ENCODE measurements at places on chromosomes 12 and 14.

- no peak for DNase-seq
Observed at GRCh38 chr14:81669308-81669707, 135.7 kb upstream of the SEL1L start.

DNA sequence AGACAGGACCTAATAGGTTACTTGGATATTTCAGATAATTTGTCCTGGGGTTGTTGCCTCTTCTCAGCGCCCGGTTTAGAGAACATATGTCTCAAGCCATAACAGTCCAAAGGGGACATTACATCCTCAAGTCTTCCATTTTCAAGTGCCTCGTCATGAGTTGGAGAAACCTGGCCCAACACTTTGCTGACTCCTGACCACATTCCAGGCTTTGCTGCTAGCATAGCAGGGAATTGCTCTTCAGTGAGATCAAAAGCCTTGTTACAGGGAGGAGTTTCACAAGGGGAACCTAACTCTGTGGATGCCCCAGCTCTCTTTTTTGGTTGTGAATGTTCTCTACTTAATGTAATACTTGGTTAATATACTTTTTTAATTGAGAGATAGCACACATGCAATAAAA lies 8.2 kb upstream of the MMP19 start:
- no peak for DNase-seq

DNA sequence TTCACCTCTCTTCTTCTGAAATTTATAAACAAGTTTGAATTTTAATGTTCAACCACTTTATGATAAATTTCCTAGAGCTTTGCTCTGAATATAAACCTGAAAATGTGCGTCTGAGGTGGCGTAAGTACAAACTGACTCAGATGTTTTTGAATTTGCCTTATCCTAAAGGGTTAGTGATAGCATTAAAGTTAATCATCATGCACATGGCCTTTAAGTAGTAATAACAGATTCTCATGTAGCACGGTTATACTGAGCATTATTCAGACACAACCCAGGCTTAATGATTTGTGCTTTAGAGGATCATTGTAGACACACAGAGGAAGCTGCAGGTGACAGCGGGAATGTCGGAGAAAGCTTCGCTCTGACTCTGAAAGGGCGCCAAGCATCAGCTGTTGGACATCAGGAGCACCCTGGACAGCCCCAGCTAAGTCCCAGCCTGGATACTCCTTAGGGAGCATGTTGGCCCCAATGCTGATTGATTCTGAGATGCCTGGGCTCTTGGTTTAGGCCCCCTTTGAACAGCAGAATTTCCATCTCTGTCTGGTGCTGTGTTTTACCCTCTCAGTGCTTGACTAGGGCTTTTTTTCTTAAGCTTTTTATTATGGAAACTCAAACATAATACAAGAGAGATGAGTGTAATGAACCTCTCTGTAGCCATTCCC lies 91.1 kb downstream of the PLXNC1 start:
- DNase-seq, result no peak

- no peak for DNase-seq
Observed at GRCh38 chr12:50589650-50590435, 85.1 kb downstream of the DIP2B start.

- DNase-seq, result peak; percentile 67
Observed at GRCh38 chr14:69303086-69303485, 43.1 kb downstream of the GALNT16 start.

- no peak for DNase-seq
Observed at GRCh38 chr12:85424581-85425348, 144.7 kb downstream of the ALX1 start.

- DNase-seq, result no peak
Observed at GRCh38 chr12:103128862-103129501, 171.5 kb downstream of the ASCL1 start.

DNA sequence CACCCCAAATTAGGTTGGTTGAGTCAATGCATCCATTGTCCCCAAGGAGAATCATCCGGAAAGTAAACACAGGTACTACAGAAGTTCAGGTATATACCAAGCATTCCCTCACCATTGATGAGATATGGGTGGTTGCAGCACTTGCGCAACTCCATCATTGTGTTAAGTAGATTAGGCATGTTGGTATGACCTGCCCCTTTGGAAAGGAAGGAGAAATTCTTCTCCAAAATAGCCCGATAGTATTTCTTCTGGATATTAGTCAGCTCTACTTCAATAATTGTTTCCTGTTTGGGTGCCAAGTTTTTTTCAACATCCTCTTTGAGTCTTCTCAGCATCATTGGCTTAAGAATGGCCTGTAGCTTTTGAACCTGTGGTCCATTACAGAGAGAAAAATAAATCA lies 21.3 kb upstream of the SUPT16H start:
- no peak for DNase-seq

DNA sequence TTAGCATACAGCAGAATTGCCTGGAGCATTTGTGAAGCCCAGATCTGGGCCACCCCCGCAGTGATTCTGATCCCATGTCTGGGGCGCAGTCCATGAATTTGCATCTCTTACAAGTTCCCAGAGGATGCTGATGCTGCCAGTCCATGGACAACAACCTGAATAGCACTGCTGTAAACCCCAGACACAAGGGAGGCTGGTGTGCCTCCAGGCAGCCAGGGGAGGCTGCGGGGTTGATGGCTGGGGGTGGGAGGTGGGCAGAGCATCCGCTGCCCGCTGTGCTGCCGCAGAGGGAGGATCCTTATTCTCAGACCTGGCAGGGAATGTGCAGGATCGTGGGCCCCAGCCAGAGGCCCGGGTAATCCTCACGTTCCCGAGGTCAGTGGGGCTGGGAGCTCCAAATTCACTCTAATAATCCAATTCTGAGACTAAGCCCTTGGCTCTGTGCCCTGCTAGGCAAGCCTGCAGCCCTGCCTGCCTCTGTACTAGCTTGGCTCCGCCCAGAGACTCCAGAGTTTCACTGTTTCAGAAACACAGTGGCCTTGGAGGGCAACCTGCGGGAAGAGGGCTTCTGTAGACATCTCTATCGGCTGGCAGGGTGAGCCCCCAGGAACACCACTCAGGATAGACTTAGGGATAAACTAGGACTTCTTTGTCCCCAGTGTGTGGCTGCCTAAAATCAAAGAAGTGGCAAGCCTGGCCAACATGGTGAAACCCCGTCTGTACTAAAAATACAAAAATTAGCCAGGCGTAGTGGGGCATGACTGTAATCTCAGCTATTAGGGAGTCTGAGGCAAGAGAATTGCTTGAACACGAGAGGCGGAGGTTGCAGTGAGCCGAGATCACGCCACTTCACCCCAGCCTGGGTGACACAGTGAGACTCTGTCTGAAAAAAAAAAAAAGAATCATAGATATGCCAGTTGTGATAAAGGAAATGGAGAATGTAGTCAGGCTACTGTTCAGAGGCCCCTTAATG lies 17.8 kb upstream of the MLEC start:
- DNase-seq, result no peak

DNA sequence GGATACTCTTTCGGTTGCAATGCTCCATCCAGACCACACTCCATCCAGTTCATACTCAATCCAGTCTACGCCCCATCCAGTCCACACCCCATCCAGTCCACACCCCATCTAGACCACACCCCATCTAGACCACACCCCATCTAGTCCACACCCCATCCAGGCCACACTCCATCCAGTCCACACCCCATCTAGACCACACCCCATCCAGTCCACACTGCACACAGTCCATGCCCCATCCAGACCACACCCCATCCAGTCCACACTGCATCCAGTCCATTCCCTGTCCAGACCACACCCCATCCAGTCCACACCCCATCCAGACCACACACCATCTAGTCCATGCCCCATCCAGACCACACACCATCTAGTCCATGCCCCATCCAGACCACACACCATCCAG lies 116.0 kb upstream of the RTL1 start:
- peak; percentile 65 for DNase-seq

DNA sequence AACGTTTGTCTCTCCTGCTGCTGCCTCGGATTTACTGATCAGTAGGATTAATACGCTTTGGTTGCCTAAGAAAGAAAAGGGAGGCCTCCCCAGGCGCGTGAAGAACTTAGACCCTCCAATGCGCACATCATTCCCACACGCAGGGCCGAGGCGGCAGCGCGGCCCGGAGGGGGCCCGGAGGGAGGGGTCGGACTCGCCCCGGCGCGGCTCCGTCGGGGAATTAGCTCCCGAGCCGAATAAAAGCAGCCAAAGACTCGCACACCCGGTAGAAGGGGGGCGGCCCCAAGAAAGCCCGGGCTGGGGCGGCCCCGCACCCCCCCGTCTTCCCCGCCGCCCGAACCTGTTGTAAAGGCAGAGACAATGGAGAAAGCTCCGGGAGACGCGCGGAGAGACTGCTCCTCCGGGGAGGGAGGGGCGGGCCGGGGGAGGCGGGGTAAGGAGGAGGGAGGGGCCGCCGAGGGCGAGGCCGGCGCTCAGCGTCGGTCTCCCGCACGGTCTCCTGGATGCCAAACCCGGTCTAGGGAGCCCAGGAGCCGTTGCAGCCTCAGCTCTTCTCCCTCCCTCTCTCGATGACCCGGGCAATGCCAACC lies at the start of gene NELL2:
Gene NELL2, minus strand, starts transcription at position 362 of the 590 bp plus-strand sequence. CDS start 446 bp downstream, outside the sequence.
- no peak for DNase-seq

GRCh38 chr14:66624336-66624937 lies 116.5 kb downstream of the GPHN start:
- no peak for DNase-seq

- DNase-seq, result no peak
Observed at GRCh38 chr14:81348061-81348460, 52.1 kb downstream of the STON2 start.

- no peak for DNase-seq
Observed at GRCh38 chr14:46769292-46769691, 117.7 kb upstream of the RPL10L start.

GRCh38 chr12:12032260-12032791 lies 38.4 kb upstream of the BCL2L14 start:
- DNase-seq, result no peak

- no peak for DNase-seq
Observed at GRCh38 chr12:105659355-105660075, 329.0 kb downstream of the C12orf75 start.

DNA sequence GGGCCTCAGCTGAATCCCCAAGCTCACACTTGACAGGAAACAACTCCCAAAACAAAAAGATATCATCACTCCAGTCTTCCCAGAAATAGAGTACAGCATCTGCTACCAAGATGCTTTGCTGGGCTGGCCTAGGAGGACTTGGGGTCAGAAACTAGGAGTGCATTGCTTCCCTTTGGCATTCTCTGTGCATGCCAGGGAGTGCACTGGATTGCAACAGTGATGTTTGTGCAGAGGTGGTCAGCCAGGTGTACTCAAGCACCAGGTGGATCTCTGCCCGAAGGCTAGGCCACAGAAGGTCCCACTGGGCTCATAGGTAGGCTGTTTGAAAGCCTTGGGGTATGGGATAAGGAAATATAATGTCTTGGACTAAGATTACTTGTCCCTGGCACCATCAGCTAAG lies 51.1 kb downstream of the RAB35 start:
- no peak for DNase-seq

DNA sequence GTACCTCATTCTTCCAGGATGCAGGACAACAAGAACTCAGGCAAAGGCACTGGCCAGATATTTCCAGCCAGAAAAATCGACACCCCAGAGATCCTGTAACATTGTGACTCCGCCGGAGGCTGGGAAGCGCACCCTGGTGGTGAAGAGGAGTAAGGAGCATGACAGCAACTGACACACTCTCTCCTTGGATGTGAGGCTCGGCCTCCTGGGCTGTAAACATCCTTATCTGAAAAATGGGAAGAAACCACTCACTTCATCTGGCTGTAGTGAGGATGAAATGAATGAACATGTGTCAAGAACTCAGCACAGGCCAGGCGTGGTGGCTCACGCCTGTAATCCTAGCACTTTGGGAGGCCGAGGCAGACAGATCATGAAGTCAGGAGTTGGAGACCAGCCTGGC lies 27.5 kb downstream of the TCHP start:
- no peak for DNase-seq

DNA sequence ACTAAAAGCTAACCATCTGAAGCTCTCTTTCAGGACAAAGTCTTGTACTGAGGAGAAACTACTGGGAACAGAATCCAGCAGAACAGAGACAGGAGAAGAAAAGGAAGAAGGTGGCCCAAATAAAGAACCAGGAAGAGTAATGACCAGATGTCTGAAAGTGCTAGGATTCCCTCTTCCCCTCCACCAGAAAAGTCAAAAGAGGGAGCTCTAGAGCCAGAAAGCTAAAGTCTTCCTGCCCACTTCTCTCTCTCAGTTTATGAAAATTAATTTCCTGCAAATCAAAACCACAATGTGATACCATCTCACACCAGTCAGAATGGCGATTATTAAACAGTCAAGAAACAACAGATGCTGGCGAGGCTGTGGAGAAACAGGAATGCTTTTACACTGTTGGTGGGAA lies 47.2 kb downstream of the SPPL3 start:
- no peak for DNase-seq

- no peak for DNase-seq
Observed at GRCh38 chr12:15701631-15702156, 87.5 kb downstream of the EPS8 start.

- DNase-seq, result no peak
Observed at GRCh38 chr14:95464514-95464913, 51.9 kb downstream of the SYNE3 start.

GRCh38 chr12:40474630-40475029 lies 217.6 kb upstream of the CNTN1 start:
- no peak for DNase-seq

GRCh38 chr12:104653730-104654664 lies 197.2 kb downstream of the CHST11 start:
- peak; percentile 54 for DNase-seq

GRCh38 chr14:50347521-50347920 lies 35.4 kb downstream of the DMAC2L start:
- no peak for DNase-seq

- no peak for DNase-seq
Observed at GRCh38 chr14:103840014-103840413, 7.4 kb downstream of the PPP1R13B start.

DNA sequence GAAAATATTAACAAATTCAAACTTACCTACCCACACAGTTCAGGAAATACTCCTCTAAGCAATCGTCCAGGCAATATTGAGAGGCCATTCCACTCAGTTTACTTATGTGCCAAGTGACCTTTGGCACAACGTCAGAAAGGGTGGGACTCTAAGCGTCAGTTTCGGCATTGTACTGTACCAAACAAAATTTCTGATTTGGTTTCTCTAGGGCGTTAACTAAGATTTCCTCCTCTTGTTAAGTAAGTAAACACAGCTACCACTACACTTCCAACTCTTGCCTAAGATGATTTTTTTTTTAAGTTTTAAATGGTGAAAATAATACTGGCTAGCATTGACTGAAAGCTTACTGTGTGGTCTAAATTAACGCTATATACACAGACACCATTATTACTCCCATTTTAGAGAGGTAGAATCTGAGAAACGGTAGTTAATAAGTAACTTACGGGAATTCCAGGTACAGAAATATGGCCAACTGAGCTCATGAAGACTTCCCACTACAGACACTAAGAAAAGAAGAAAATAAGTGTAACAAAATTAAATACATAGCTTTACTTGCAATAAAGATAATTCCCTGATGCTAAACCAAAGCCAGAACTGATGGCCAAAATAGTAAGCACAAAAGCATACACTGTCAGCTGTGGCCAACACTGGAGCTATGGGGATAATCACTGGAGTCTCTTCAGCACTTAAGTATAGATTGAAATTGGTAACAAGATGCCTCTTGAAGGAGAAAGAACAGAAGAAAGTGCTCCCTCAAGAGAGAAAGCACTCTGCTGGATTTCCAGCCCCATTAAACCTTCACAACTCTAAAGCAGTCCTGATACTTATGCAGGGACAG lies 76.1 kb downstream of the EPS8 start:
- no peak for DNase-seq

- peak; percentile 89 for DNase-seq
Observed at GRCh38 chr12:8045952-8046944, 13.7 kb downstream of the FOXJ2 start.

GRCh38 chr14:104827177-104828055 lies 26.5 kb downstream of the ZBTB42 start:
- no peak for DNase-seq
